ENCODE measurements at places on chromosomes 3 and 15. TPM values are rescaled to one million over a fixed set of nuclear protein-coding genes. Genes with fewer than 3 reads are reported as not detected.

The CCRL2 gene
- polyA plus RNA-seq: not detected

The TMIE gene
- polyA plus RNA-seq: not detected

The RARRES1 gene
- 8.5 TPM for polyA plus RNA-seq

The CD47 gene
- polyA plus RNA-seq: 35.9 TPM

- DNase-seq: no peak
Measured at GRCh38 chr3:73739791-73740453, 115.2 kb upstream of the PDZRN3 start.

GRCh38 chr15:28022181-28022580 is 76.9 kb downstream of the OCA2 start:
- no peak for DNase-seq

DNA sequence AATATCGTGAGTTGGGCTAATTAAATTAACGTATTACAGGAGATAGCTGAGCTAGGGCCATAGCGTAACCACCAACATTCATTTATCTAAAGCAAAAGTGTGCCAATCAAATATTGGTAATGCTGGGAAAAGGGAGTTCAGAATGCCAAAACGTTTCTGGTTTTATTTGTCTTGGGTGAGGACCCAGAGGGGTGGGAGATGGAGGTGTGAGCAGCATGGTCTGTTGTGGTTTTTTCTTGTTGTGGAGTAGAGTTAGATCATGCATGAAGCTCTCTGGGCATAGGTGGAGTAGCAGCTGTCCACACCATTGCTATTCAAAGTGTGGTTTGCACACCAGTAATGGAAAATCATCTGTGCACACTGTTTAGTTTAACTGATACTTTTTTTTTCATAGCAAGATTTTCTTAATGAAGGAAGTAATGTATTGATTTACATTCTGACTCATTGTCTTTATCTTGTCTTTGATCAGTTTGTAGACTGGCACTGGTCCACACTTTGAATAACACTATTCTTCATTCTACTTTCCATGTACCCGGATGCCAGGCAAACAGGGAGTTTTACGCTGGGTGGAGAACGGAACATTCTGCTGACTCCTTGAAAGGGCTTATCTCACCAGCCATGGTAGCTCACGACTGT is 50.8 kb upstream of the CRTC3 start:
- no peak for DNase-seq

GRCh38 chr3:153889905-153890334 is 231.3 kb upstream of the ARHGEF26 start:
- no peak for DNase-seq

- DNase-seq: no peak
Measured at GRCh38 chr3:113274425-113275257, 63.3 kb downstream of the BOC start.

Data from A549 (cell line).